GM23338 (cell line): ENCODE measurements at places on chromosomes 11 and 22. TPM values are rescaled to one million over a fixed set of nuclear protein-coding genes. Genes with fewer than 3 reads are reported as not detected.

The ABCG4 gene
- 1.0 and 1.2 TPM in 2 replicates for total RNA-seq

The MS4A1 gene
- total RNA-seq: not detected in 2 replicates

The TEX54 gene
- total RNA-seq: not detected in 2 replicates

The KCNC1 gene
- total RNA-seq: not detected in 2 replicates

The NDUFC2 gene
- 122 and 174 TPM in 2 replicates for total RNA-seq

The SMTNL1 gene
- total RNA-seq: 0.31 TPM in 1 of 2 replicates, not detected in the other

The SHISAL1 gene
- total RNA-seq: 3.4 and 4.3 TPM in 2 replicates

The GPR83 gene
- total RNA-seq: 0.17 and 0.23 TPM in 2 replicates

- DNase-seq: peak; percentile 5
These were observed 256.4 kb upstream of the SESN3 start for GRCh38 chr11:95487391-95487790.

DNA sequence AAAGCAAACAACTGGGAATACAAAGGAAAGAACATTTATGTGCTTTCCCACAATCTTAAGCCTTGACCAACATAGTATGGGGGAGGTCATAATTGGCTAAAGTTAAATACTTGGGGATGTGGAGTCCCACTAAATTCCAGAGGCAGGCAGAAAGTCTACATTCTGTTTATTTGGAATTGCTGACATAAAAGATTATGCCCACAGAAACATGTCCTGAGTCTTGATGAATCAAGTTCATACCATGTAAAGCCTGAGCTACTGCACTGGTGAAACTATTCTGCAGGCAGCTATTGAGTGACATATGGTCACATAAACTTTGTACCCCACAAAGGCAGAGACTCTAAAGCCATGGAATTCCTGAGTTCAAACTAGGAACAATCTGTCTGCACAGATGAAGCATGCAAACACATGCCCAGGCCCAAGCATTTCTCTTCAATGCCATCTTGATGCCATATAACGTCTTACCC lies 69.9 kb upstream of the CHRM4 start:
- no peak for DNase-seq

DNA sequence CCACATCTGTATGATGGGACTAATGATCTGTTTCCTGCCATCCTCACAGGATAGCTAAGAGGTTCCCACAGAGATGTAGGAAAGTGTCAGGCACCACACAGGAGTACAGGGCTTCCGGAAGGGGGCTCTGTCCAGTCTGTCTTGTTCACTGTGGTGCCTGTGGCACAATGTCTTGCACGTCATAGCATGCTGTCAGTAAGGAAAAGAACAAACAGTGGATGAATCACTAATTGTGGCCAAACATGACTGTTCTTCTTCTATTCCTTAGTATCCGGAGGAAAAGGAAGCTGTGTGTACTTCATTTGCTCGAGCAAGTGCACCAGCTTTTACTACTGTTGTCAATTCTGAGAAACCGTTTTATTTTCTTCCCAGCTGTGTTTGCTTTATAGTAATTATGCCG lies 73.4 kb upstream of the YWHAH start:
- no peak for DNase-seq

DNA sequence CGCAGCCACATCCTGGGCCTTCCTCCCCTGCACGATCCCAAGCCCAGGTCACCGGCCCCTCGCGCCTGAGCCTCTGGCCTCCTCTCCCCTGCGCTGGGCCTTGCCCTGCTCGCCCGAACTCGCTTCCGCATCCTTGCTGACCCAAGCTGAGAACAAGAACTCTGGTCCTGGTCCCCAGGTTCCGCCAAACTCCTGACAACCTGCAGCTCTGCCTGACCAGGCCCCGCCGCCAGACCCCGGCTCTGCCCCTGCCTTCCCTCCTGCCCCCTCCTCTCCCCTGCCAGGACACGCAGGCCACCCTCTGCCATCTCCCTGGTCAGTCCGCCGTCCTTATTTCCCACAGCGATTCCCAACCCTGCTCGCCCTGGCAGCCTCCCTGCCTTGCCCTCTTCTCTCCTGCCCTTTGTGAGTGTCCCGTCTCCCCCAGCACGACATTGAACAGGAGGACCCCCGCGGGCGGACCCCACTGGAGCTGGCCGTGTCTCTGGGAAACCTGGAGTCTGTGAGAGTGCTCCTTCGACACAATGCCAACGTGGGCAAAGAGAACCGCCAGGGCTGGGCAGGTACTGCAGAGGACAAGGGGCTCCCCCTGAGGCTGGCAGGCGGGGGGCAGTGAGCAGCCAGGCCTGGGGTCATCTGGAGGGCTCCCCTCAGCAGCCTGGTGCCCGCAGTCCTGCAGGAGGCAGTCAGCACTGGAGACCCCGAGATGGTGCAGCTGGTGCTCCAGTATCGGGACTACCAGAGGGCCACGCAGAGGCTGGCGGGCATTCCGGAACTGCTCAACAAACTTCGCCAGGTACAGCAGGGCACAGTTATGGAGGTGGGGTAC lies 762 bp downstream of the ANKRD13D start:
- peak; percentile 43 for DNase-seq

DNA sequence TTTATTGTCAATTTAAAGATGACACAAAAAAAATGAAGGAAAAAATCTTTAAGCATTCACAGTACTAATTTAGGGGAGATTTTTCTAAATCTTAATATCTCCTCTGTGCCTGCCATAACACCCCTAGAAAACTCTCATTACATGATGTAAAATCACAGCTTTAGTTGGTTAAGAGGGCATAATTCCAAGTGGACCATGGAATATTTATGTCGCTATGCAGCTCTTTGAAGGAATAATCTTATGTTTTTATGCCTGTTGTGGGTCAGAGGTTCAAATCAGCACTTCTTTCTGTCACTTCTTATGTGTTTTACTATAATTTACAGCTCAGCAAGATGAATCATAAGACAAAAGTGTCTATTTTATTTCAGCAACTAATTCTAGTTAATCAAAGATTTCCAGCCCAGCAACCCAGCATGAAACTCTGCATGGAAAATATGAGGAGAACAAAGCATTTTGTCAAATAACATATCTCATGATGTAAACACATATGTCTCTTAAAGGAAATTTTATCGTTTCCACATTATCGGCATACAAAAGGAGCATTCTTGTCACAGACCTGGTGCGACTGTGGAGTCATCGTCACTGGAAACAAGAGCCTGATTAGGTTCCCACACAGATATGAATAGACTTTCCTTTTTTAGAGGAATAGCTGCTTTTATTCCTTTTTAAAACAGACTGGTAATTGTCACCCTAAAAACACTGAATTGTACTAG lies 274.8 kb downstream of the SOX6 start:
- no peak for DNase-seq

- no peak for DNase-seq
These were observed 28.3 kb upstream of the TP53I11 start for GRCh38 chr11:44978961-44979331.

DNA sequence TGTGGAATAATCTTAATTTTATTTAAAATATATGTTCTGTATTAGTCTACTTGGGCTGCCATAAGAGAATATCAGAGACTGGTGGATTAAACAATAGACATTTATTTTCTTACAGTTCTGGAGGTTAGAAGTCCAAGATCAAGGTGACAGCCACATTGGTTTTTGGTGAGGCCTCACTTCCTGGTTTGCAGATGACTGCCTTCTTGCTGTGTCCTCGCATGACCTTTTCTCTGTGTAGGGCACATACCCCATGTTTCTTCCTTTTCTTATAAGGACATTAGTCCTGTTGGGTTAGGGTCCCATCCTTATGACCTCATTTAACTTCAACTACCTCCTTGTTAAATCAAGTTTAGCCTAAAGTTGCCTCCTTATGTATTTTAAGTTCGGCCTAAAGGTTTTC lies 202.7 kb upstream of the MPPED2 start:
- no peak for DNase-seq

DNA sequence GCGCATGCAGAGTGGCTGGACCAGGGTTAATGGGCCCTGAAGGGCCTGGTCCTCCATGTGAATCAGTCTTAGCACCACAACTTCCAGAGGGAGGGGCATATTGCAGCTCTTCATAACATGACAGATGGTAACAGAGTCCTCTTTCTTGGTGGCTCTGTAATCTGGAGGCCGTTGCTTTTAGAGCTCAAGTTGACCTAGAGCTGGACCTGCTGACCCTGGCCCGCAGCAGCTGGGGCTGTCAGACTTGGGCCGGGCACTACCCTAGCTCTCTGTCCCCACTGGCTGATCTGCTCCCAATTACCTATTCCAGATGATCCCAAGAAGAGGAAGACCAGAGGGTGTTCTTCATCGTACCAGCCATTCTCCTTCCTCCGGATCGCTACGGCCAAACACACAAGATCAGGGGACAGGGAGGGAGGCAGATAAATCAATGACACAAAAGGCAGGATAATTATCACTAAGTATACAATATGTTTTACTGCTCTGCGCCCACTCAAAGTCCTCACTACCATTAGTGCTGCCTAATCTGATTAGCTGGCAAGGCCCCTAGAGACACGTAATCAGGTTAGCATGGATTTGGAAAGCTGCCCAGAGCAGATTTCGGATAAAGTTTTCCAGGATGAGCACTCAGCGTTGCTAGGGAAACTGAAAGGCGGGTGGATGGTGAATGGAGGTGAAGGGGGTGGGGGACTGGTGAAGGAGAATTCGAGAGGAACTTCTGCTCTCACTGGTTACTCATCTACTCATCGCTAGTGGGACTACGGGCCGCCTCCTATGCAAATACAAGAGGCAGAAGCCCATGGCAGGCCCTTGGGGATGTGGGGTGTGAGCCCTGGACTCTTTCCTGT lies 64.5 kb upstream of the PHOX2A start:
- DNase-seq: no peak

GRCh38 chr22:41217553-41218157 lies 12.5 kb downstream of the L3MBTL2 start:
- peak; percentile 59 for DNase-seq

DNA sequence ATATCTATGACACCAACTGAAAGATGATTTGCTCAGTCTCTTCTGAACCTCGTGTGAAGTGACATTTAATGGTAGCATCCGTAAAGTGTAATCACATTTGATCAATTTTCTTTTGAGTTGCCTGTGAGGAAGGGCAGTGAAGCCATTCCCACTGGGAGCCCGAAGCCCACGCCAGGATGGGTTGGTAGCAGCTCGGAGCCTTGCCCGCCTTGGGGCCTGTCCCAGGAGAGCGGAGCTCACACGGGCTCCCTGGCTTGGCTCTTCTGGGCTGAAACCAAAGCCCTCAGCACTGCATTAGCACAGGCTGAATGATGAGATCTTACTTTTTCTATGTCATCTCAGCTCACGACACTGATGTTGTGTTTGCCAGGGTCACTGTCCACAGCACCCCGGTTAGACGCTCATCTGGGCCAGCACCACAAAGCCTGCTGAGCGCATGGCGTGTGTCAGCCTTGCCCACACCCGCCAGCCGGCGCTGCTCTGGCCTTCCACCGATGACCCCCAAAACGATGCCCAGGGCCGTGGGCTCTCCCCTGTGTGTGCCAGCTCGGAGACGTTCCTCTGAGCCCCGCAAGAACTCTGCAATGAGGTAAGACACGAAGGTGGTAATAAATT lies 9.3 kb upstream of the TRMU start:
- no peak for DNase-seq

DNA sequence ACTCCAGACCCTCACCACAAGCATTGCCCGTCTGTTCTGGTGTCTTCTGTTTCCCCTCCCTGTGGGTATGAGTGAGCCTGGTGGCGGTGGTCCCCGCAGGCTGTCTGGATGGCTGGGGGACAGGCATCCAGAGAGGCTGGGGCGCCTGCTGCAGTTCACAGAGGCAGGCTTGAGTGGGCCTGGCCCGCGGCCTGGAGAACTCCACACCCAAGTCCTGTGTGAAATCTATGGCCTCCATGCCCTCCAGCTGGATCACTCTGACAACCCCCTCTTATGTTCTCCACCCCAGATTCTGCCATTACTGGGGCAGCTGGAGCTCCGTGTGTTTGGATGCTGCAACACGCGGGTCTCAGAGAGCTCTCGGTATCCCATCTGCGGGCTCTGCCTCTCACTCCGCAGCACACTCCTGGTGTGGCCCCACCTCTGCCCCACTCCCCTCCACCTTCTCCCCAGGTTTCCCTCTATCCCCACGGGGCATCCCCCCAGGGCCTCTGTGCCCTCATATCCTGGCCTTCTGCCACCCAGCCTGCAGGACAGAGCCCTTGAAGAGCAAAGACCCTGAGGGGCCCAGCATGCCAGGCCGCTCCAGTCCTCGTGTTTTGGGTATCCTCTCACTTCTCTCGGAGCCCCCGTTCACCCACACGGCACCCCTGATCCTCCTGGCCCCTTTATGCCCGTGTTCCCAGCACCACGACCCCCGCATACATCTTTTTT lies 31.3 kb downstream of the LRRC74B start:
- DNase-seq: no peak

- DNase-seq: peak; percentile 50
These were observed 1.0 kb downstream of the VWCE start for GRCh38 chr11:61293867-61294716.

- no peak for DNase-seq
These were observed 65.2 kb downstream of the ARFGAP3 start for GRCh38 chr22:42791721-42792452.

DNA sequence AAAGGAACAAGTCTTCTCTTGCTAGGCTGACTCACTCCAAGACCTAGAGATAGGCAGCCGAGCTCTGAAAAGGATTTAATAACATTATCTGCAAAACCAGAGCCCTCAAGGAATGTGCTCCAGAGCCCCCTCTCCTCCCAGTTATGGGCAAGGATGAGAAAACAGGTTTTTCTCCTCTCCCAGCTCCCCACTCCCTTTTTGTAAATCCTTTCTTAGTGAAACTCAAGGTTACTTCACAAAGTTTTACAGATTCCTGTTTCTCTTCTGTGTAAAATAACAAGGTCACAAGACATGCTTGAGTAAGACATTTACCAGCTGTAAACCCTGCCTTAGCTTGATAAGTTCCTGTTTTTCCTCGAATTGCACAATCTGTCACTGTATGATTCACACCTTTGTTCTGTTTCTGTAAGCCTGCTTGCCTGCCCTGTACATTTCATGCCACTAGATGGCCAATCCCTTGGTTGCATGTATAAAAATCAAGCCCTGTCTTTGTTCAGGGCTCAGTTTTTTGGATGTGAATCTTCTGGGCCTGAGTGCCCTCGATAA lies 489.4 kb downstream of the KCNA4 start:
- DNase-seq: peak; percentile 19

DNA sequence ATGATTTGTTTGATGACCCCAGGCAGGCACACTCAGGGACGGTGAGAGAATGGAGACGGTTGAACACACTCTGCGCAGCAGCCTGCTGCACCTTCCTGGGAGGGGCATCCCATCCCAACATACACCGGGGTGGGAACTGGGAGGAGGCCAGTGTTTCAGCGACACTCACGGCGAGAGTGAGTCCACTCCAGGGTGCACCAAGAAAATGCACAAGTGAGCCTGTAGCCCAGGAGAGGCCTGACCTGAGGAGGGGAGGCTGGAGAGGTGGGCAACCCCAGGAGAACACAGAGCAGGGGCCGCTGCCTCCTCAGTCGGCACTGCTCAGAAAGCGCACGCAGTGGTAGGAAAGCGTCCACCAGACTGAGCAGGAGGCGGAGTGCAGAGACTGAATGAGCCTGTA lies 54.5 kb downstream of the IGF2 start:
- no peak for DNase-seq
